ENCODE measurements at places on chromosomes 7 and 10.

DNA sequence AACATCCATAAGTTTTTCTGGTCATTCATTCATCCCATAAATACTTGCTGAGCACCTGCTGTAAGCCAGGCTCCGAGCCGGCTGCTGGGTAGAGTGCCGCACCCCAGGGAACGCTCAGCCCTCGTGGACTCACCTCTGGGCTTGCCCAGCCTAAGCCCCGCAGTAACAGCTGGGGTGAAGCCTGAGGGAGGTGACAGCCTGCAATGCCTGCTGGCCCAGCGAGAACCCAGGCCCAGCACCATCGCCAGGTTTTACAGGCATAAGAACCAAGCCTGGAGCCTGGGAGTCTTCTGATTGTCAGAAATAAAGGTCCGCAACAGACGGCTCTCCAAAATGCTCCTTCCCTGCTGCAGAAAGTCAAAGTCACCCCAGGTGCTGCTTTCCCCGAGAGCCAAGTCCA lies 205.4 kb downstream of the ZMYND11 start:
- no peak for DNase-seq

GRCh38 chr7:102912742-102913141 lies at the start of gene LRRC17:
Gene LRRC17 (plus strand): TSS chr7:102913000. CDS start chr7:102933914, 20,914 bp downstream.
- no peak for DNase-seq

DNA sequence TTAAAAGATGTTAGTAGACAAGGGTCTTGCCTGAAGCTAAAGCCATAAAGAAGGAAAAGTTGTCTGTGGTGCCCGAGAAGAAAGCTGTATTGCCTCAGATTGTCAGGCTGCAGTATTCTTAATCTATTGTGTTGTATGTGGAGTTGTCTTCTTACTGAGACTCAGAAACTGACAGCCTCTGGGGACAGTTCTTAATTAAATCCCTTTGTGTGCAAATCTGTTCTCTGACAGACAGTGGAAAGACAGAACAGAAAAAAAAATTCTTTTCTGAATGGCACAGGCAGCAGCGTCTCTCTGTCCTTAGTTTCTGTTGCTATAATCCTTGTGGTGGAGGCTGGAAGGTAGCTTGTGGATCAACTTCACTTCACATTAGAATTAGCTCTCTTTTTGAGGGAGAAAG lies 16.8 kb downstream of the VWC2 start:
- no peak for DNase-seq

GRCh38 chr7:64313740-64314491 lies at the start of gene ZNF736:
Gene ZNF736 (plus strand): TSS chr7:64313961. CDS start chr7:64314151, 190 bp downstream.
- peak; percentile 83 for DNase-seq

GRCh38 chr10:98138031-98138430 lies 3.6 kb downstream of the R3HCC1L start:
- DNase-seq, result no peak

DNA sequence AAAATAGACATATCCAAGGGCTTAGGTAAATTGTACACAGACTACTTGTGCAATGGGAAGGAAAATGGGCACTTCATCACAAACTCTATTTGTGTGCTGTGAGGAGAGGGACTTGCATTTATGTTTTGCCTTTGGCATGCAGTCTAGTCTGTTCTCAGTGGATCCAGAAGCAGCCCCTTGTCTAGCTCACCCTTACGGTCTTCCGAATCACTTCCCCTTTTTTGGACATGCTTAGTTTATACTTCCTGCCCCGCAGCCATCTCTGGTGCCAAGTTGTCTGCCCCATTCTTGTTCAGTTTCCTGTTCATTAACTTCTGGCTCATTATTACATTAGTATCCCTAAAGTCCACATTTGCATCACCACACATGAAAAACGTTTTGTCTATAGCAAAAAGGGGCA lies 161.6 kb downstream of the NRCAM start:
- no peak for DNase-seq

GRCh38 chr7:42900842-42901241 lies 11.0 kb downstream of the C7orf25 start:
- no peak for DNase-seq

DNA sequence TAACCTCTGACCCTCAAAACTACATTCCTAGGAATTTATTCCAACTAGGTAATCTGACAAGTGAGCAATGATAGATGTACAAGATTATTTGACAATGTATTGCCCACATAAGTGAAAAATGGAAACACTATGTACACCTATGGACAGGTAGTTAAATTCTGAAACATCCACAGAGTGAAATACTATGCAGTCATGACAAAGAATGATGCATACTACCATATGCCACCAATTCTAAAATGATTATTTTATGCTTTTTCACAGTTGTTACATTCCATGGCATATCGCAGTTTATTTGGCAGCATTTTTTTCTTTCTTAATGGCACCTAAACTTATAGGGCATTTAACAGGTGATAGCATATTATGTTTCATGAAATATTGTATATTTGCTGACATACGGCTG lies 20.1 kb upstream of the TNPO3 start:
- DNase-seq, result no peak

GRCh38 chr7:107501593-107501992 lies 31.7 kb downstream of the GPR22 start:
- DNase-seq, result peak; percentile 7

DNA sequence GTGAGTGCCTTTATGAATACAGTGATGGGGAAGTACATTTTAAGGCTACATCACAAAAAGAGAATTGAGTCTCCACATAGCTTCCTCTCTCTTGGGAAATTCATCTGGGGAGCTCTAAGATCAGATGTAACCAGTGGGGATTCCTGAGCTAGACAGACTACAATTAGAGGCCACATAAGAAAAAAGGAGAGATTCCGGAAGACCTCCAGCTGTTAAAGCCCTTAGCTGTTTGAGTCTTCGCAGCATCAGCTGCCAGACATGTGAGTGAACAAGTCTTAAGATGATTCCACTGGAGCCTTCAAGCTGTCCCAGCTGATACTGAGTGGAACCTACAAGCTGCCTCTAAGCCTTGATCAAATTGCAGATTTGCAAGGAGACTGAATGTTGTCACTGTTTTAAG lies 448.5 kb downstream of the NXPH1 start:
- no peak for DNase-seq

GRCh38 chr7:148083448-148083847 lies 507.1 kb upstream of the C7orf33 start:
- no peak for DNase-seq

GRCh38 chr7:145732521-145732920 lies 384.1 kb upstream of the CNTNAP2 start:
- no peak for DNase-seq

- no peak for DNase-seq
Observed at GRCh38 chr10:95841661-95842498, 65.9 kb upstream of the CC2D2B start.

DNA sequence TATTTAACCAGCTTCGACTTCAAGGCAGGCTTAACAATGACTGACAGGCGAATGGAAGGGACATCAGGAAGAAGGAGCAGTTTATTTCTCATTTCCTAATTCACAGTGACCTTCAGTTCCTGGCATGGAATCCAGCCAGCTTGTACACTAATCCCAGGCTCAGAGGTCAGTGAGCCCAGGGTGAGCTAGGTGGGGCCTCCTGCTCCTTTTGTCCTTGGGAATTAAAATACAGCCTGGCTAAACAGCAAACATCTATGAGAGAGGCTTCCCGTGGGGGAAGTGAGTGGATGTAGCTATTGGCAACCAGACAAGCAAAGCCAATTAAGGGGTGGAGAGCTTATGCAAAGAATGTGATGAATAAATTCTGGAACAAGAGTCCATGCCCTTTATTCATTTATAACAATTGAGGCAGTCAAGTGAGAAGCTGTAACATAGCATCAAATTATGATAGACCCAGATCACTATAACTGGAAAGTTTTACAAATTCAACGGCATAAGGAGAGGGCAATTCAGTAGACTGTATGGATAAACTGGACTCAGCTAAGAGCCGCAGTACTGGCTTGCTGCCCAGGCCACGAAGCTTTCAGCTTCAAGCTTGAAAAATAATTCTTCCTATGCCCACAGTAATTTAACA lies 57.1 kb downstream of the STK17A start:
- no peak for DNase-seq

DNA sequence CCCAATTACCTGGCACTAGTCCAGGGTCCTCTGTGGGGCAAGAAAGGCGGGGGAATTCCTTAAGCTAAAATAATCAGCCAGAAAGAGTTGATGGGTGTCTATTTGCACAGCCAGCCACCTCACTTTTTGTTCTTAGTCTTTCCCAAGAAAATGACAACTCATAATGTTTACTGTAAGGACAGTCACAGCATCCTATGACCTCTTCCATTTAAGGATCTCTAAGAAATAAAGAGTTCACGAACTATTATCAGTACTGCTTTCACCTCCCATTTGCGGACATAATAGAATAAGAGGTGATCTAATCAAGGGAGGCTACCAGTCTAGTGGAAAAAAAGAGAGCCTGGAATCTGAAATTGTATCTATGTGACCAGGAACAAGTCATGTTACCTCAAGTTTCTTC lies 72.4 kb upstream of the LRRC17 start:
- no peak for DNase-seq

DNA sequence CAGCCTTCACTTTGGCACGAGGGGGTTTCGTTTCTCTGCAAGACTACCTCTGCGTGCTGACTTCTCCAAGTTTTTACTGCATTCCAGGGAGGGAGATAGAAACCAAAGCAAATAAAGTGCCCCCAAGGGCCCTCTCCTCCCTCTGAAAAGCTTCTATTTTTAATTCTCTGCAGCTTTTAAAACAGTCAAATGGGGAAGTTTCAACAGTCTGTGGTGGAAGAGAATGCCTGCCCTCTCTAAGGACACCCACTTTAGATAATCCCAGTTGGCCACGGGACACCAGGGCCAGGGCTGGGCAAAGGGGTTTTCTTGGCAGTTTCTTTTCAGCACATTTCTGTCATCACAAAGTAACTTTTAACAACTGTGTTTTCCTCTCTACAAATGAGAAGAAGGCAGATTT lies 386.7 kb upstream of the NPVF start:
- DNase-seq, result no peak

DNA sequence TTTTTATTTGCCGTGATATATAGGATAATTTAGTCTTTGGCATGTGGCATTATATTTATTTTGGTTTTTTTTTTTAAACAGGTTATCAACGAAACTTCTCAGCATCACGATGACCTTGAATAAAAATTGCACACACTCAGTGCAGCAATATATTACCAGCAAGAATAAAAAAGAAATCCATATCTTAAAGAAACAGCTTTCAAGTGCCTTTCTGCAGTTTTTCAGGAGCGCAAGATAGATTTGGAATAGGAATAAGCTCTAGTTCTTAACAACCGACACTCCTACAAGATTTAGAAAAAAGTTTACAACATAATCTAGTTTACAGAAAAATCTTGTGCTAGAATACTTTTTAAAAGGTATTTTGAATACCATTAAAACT lies 9.1 kb downstream of the VIM start:
- DNase-seq, result no peak

DNA sequence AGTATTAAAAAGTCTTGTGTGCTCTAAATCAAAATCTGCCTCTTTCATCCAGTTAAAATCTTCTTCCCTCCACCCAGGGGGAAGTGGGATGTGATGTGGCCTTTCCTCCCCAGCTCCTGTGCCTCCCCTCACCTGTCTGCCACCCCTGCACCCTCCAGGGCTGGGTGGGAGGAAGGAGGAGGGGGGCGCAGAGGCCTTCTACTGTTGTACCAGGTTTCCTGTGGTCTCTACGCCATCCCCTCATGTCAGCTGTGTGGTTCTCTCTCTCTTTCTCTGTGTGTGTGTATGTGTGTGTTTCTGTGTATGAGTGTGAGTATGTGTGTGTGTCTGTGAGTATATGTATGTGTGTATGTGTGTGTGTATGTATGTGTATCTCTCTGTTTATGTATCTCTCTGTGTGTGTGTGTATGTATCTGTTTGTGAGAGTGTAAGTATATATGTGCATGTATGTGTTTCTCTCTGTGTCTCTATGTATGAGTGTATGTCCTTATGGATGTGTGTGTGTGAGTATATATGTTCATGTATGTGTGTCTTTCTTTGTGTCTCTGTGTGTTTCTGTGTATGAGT lies 45.5 kb upstream of the C10orf71 start:
- DNase-seq, result no peak

- peak; percentile 8 for DNase-seq
Observed at GRCh38 chr10:12214763-12215218, 18.8 kb downstream of the CDC123 start.

GRCh38 chr10:70829543-70829942 lies 13.8 kb downstream of the SGPL1 start:
- DNase-seq, result no peak

GRCh38 chr10:5317547-5318107 lies 47.1 kb upstream of the UCN3 start:
- DNase-seq, result peak; percentile 53

DNA sequence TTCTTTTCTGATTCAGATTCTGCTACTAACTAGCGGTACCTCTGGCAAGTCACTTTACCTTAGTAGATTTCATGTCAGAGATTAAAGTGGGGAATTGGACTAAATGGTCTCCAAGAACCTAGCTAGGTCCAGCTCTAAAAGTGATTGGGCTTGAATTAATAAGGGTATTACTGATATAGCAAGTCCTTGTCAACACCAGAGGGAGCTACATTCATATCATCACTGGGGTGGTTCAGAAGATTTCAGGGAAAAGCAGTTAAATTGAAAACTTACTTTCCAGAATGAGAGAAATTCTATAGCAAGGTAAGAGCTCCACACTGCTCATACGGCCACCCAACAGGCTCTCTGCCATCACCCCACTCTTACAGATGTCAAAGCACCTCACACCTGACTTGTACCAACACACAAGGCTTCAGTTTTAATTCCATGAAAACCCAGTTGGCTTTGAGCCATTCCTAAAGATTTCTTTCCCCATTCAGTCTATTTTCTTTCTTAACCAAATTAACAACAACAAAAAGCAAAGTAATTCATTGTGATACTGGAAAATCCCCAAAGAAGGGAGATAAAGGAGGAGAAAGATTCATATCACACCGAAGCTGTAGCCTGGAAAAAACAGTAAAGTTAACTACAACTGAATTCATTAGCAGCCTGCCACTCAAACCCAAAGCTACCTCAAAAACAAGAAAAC lies 38.0 kb upstream of the SPOCK2 start:
- DNase-seq, result no peak

GRCh38 chr7:55061726-55062499 lies 43.1 kb downstream of the EGFR start:
- no peak for DNase-seq

GRCh38 chr7:534075-534474 lies 14.4 kb upstream of the PDGFA start:
- DNase-seq, result no peak

GRCh38 chr7:157678501-157678900 lies 341.7 kb downstream of the DNAJB6 start:
- DNase-seq, result no peak

DNA sequence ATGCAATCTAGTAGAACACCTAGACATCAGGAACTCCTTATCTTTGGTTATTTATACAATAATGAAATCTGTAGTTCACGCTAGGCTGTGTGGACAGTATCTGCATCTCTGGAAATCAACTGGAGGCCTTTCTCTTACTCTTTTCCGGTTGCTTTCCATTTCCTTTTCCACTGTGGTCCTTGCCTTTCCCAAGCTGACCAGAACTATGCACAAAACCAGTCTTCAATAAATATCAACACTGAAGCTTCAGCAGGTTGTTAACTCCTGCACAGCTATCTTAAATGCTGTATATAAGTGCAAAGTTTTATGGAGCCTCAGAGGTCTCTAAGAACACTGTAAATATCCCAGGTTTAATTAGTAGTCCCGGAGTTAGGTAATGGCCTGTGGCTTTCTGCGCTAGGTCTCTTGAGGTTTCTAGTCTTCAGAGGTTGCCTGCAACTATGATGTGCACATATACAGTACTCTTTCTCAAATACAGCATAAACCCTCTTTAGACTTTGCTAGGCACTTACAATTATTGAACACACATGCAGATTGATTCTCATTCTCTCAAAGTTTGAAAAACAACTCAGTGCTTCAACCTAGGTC lies 2.4 kb downstream of the KLLN start:
- no peak for DNase-seq
